Activated CD8-positive, alpha-beta memory T cell treated with anti-CD3 and anti-CD28 coated beads for 4 hours (primary cell): ENCODE measurements at places on chromosomes 5 and 9.

GRCh38 chr5:57410374-57411320 lies 72.0 kb downstream of the ACTBL2 start:
- DNase-seq: no peak

GRCh38 chr5:60903356-60903755 lies 41.5 kb downstream of the ERCC8 start:
- DNase-seq: no peak

DNA sequence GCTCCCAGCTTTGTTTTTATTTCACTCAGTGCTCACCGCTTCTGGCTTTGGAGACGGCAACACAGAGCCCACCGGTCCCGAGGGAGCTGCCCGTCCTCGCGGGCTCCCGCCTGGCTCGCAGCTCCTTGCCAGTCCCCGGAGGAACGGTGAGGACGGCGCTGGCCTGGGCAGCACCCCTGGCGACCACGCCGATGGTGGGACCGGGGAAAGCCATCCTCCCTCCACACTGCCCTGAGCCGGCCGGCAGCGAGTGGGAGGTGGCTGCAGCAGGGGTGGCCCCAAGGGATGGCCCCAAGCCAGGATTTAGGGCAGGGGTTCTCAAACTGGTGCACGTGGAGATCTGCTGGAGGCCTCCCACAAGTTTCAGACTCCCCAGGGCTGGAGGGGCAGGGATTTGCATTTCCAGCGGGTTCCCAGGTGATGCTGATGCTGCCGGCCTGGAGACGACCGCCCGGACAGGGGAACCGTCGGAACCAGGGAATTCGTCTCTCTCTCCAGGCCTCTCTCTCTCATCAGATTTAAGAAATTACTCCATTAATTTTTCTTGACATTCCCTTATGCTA lies 293.2 kb upstream of the IRX4 start:
- no peak for DNase-seq

- no peak for DNase-seq
Measured at GRCh38 chr9:90767523-90768100, 34.0 kb upstream of the SYK start.

GRCh38 chr5:177222269-177222668 lies 81.2 kb downstream of the RAB24 start:
- DNase-seq: no peak

DNA sequence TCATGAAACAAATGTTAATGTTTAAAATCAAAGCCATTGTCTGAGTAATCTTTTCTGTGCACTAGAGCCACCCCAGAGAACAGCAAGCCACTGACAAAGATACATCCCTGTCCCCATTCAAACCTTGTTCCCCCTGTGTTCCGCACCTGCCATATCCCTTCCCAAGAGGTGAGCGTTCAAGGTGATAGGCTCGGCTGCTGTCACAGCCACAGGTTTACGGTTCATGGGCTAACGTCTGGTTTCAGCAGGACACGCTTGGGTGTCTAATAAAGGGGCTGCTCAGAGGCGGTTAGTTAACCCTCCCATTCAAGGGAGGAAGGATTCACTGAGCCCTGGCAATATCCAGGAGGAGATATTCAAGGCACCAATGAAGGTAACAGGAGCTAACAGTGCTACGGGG lies 24.5 kb upstream of the LAMC3 start:
- DNase-seq: no peak

DNA sequence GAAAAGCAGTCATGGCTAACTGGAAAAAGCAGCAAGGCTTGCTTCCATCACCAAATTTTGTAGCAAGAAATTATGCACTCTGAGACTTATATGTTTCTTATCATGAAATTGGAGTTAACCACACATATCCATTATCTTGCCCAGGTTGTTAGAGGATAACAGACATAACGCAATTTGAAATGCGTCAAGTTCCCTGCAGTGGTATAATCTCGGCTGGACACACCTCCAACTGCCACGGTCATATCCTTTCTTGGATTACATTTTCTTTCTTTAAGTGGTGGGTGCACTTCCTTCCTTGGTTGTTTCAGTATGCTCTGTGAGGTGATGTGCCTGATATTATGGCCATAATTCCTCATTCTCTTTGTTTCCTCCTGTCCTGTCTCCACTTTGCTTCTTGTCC lies 695.0 kb upstream of the DMAC1 start:
- DNase-seq: no peak

- DNase-seq: no peak
Measured at GRCh38 chr5:73797132-73797510, 171.1 kb downstream of the ARHGEF28 start.

- no peak for DNase-seq
Measured at GRCh38 chr9:13330396-13331004, 51.0 kb upstream of the MPDZ start.

DNA sequence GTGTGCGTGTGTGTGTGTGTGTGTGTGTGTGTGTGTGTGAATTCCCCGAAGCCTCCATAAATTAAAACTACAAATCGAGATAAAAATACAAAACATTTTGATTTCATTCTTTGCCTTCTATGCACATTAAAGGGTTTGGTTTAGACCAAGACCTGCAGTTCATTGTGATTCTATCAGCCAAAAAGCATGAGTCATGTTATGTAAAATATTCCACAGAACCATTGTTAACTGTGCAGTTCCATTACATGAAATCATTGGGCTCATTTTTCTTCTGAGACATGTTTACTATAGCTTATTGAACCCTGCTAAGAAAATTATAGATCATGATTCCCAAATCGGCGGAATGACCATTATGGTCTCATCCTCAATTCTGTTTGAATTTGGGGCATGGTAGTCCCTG lies 11.7 kb downstream of the CAVIN4 start:
- DNase-seq: no peak

DNA sequence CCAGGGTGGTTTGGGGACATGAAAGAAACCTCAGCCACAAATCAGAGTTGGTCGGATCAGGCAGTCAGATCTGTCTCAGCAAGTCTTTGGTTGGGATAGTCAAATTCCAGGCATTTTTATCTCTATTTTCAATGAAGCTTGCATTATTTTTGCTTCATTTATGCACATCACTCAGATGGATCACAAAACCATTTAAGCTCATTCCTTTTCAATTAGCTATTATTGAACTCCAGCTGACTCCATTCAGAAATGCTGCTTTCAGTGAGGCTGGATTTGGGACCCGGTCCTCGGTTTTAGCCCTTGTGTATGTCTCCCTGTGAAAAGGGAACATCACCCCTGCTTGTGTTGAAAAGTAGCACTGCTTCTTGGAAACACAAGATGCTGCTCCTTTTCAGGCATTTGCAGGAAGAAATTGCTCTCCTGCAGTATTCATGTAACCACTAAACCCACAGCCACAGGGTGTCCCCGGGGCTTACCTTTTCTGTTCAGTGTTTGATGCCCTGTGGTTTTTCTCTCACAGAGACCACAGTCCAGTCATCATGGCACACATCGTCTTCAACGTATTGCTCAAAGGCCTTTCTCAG lies 232.9 kb downstream of the NFIB start:
- DNase-seq: no peak

DNA sequence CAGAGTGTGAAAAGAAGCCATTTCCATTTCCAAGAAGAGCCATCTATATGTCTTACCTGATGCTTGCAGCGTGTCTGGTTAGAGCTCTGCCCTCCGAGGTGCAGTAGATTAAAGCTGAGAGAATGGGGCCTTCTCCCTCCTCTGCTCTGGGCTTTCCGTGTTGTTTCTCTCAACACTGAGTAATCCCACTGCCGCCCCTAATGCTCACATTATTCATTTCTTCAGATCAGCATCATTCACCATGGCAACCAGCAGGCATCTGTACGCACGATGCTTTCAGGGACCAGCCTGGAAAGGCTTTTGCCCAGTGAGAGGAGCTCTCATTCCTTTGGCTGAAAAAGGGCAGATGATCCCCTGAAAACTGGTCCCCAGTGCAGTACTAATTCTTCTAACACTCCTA lies 79.6 kb downstream of the CYFIP2 start:
- DNase-seq: no peak

DNA sequence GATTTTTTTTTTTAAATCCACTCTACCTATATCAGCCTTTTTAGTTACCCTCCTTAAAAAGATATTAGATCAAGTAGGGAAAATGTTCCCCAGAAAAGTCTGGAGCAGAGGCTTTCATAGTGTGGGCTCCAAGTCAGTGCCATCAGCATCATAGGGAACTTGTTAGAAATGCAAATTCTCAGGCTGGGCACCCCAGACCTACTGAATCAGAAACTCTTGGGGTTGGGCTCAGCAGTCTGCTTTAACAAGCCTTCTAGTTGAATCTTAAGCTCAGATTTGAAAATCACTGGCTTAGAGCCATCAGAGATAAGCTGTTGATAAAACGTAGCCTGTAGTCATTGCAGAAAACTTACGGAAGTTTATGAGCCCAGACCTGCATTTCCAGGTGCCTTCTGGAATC lies 140.1 kb downstream of the TMEM38B start:
- DNase-seq: no peak

DNA sequence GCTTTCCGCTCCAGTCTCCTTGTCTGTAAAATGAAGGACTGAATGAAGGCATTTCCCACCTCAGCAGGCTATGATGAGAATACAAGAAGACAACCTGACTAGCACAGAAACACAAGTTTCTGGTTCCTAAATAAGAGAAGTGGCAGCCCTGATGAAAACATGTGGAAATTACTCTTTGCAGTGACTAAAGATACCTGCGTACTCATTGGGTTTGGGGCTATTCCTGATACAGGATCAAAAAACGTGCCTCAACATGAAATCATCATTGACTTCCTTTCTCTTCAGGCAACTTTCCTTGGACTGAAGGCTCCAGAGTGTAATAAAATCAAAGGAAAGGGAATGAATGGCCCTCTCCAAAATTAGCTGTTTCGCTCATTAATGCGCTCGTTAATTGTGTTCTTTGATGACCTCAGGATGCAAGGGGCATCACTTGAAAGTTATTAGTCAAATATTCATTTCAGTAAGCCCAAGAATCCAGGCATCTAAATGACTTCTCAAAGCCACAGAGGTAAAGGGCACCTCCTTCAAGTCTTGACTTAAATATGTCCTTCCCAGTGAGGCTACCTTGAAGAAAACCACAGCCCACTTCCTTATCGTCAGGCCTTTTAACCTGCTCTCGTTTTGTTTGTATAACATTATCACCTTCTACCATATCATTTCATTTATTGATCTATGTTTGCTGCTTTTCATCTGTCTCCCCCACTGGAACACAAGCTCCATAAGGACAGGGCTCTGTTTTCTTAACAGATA lies 68.9 kb downstream of the RASEF start:
- no peak for DNase-seq

- no peak for DNase-seq
Measured at GRCh38 chr5:64979531-64979930, 210.8 kb downstream of the CWC27 start.
